ENCODE measurements at places on chromosomes 12 and 14.

- DNase-seq: peak; percentile 55
These were observed 792 bp upstream of the SLC38A1 start for GRCh38 chr12:46269429-46270241.

- DNase-seq: no peak
These were observed 17.8 kb downstream of the EFCAB11 start for GRCh38 chr14:89936654-89937185.

DNA sequence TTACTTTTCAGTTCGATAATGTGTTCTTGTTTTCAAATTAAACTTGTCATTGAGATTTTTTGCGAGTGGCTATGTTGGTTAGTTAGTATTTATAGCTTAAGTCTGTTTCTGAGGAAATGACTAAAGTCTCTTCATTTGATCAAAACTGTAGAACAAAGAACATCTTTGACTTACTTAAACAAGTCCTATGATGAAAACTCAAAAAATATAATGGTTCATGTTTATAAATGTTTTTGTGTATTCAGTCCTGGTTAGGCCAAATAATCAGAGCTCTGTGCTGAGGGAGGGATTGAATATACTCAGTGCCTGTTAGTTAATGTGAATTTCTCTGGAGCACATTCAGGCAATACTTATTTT, 51.7 kb downstream of the PPFIBP1 start:
- no peak for DNase-seq

- DNase-seq: no peak
These were observed 6.2 kb downstream of the CMKLR1 start for GRCh38 chr12:108332791-108333382.

GRCh38 chr14:35286003-35286600, 6.1 kb upstream of the PSMA6 start:
- DNase-seq: no peak

GRCh38 chr12:94374124-94374523, 85.5 kb downstream of the CEP83 start:
- DNase-seq: no peak
